Stomach (tissue), 19 donors: ENCODE measurements at places on chromosomes 16 and 17. TPM values are rescaled to one million over a fixed set of nuclear protein-coding genes. Genes with fewer than 3 reads are reported as not detected.

- DNase-seq: no peak
Measured at GRCh38 chr17:50561746-50562141, 1.2 kb downstream of the CACNA1G start.

DNA sequence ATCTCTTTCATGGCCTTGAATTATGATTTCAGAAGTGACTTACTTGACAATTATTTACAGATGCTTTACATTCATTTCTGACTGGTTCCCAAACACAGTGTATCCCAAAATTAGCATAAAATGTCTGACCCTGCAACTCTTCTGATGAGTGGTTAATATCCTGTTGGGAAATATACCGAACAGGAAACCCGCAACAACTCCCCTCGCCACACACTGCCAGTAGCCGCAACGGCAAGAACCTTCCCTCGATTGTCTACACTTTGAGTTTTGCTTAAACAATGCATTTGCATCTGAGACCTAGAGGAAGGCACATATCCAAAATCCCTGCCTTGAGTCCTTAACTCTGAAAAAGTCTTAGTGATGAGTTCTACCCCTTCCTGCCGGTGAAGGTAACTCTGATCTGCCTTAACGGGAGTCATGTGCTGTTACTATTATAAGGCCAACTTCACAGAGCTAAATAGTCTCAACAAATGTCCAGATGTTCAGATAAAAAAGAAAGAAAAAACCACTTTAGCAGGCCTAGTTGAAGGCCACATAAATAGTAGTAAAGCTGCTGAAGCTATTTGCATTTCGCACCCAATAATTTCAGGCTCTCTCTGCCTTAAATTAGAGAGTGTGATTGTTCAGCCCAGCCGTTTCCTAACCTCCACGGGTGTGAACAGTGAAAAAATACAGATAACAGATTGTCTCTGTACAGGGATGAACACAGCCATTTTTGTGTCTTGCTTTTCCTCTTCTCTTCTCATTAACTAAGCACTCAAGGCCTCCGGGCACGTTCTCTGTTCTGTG, 321.1 kb downstream of the HS3ST3B1 start:
- no peak for DNase-seq

GRCh38 chr17:71464751-71465150, 656.1 kb upstream of the SOX9 start:
- no peak for DNase-seq

- DNase-seq: no peak
Measured at GRCh38 chr16:6111390-6111789, 1013.8 kb upstream of the EEF2KMT start.

DNA sequence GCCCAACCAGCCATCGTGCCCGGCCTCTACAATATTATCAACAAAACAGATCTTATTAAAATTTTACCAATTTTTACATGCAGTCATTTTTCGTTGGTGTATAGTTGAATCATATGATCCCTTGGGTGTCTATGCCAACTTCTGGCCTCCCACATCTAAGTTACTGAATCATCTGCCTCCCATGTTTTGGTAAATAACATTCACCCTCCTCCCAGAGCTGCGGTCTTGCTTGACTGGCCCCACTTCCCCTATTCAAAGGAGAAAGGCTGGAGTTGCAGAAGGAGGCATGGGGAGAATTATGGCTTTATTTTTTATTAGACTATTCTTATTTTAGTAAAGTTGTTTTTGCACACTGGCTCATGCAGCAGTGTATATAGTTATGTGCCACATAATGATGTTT, 18.5 kb upstream of the CCL23 start:
- no peak for DNase-seq

DNA sequence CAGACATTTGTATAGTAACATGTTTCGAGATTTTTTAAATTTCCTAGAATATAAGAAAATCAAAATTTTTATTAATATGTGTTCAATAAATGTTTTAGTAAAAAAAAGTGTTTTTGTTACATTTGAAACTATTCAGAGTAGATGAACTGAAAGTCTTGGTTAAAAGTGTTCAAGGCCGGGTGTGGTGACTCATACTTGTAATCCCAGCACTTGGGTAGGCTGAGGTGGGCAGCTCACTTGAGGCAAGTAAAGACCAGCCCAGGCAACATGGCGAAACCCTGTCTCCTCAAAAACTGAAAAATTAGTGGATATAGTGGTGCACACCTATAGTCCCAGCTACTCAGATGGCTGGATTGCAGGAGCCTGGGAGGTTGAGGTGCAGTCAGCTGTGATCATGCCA, 16.8 kb upstream of the PHKG2 start:
- no peak for DNase-seq

DNA sequence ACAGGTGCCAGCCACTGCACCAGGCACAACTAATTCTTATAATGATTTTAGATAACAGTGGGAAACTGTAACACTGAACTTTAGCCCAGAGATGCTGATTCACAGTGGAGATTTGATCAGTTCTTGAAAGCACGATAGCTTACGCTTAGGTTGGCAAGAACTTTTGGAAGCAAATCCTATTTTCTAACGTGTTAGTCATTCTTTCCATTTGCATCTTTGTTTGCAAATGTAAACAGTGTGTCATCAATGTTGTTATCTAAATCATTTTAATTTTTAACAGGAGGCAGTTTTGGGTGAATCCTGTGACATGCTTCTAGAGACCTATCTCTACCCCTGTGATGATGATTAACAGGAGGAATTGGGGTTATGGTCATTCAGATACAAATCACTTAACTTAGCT, 35.7 kb upstream of the GNA13 start:
- no peak for DNase-seq

HIC1 gene
- total RNA-seq: 7.6 TPM

G6PC1 gene
- not detected for total RNA-seq

DNA sequence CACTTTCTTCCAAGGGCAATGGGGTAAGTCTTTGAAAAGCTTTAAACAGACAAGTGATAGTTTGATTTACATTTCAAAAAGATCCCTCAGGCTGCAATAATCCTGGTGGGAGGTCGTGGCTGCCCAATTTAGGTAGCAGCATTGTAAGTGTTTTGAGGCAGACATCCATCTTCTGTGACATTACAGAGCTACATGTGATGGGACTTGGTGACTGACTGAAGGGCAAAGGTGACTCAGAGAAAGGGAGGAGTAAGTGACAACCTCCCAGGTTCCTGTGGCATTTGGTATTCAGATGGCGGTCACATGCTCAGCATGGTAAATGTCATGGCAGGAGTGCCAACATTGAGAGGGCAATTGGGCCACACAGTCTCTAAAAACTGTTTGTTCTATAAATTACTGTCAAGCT, 26.5 kb downstream of the STAT3 start:
- DNase-seq: no peak

MAPK8IP3 gene
- total RNA-seq: 42.6 TPM

MLKL gene
- 11.6 TPM for total RNA-seq

GRCh38 chr16:53257001-53257400, 177.3 kb upstream of the RBL2 start:
- DNase-seq: no peak

GRCh38 chr16:68421076-68421475, 27.2 kb downstream of the SMPD3 start:
- DNase-seq: no peak

DNA sequence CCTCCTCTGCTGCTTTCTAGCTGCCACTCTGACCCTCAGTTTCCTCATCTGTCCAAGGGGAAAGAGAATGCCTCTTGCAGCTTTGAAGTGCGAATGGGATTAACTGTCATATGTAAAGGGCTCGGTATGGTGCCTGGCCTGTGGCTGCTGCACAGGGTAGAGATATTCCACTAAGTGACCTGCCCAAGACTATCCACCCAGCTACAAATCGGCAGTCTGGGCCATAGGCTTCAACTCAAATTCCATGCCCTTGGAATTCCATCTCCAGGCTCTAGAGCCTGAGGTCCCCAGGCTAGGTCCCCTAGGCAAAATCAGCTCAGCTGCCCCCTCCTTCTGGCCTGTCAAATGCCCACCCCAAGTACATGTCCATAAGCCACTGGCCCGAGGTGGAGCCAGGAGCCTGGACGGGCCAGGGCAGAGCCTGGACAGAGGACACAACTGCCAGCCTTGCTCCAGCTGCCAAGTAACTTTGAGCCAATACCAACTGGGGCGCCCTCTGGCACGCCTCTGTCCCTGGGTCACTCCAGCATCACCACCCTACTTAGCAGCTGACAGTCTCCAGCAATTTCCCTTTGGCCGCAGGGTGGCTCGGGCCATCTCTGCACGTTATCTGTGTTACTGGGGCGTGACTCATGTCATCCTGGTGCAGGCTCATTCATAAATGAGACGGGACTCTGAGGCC, 57.2 kb downstream of the SDK2 start:
- no peak for DNase-seq

DNA sequence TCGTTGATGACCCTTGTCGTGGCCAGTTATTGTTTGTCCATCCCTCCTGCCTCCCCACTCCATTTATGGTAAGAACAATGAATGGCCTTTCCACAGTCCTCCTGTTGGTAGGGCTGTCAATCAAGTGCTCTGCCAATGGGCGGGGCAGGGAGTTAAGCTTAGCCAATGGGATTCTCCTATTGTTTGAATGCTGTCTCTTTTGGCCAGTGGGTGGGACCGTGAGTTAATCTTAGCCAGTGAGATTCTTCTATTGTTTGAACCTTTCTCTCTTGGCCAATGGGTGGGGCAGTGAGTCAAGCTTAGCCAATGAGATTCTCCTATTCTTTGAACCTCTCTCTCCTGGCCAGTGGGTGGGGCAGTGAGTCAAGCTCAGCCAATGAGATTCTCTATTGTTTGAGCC, 85.4 kb downstream of the IRX3 start:
- DNase-seq: no peak

ACSM2A gene
- not detected for total RNA-seq

DNA sequence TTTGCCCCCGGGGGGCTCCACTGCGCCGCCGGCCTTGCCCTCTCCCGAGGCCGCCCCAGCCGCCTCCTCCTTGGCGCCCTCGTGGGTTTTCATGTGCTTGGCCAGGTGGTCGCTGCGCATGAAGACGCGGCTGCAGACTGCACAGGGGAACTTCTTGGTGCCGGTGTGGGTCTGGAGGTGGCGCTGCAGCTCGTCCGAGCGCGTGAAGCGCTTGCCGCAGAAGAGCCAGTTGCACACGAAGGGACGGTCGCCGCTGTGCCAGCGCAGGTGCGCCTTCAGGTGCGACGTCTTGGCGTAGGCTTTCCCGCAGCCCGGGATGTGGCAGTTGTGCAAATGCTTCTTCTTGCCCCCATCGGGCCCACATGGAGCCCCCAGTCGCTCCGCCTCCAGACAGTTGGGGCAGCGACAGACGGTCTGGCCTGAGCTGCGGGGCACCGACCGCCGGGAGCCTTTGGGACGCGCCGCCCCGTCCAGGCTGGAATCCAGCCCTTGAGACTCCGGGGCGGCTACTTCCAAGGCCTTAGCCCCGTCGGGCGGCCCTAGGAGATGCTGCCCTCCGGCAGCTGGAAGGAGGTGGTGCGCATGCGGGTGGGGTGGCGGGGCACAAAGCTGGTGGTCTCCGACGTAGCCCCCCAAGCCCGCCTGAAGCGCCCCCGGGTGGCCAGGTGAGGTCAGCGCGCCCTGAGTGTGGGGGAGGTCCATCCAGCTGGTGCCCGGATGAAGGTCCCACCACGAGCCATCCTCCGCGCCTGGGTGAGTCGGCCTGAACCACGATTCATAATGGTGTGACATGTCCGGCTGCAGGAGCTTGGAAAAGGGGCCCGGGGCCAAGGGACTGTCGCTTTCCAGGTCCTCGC, 3.4 kb downstream of the SP6 start:
- peak; percentile 64 for DNase-seq

ZNF598 gene
- total RNA-seq: 50.4 TPM

DNA sequence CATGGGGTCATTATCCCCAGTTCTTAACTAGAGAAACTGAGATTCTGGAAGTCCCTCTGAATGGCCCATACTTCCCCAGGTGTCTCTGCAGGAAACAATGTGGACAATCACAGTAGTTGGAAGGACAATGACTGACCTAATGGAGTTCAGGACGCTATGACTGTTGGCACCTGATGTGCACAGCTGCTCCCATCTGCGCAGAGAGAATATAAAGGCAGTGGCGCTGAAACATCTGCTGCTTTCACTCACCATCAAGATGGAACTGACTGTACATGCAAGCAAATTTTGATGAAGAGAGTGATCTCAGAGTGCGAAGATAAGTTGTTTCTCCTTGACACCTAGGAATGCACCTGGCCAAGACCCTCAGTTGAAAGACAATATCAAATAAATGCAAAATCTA, 395.7 kb upstream of the ASIC2 start:
- no peak for DNase-seq

GRCh38 chr16:47592232-47592631, 131.1 kb downstream of the PHKB start:
- DNase-seq: no peak

GRCh38 chr16:89368604-89369249, 121.6 kb downstream of the ANKRD11 start:
- DNase-seq: no peak

GRCh38 chr17:10754109-10754508, 24.3 kb upstream of the TMEM220 start:
- peak; percentile 63 for DNase-seq

- no peak for DNase-seq
Measured at GRCh38 chr17:34099859-34100515, 155.1 kb upstream of the CCL2 start.

GRCh38 chr16:75899163-75899562, 172.9 kb upstream of the CPHXL start:
- no peak for DNase-seq

DNA sequence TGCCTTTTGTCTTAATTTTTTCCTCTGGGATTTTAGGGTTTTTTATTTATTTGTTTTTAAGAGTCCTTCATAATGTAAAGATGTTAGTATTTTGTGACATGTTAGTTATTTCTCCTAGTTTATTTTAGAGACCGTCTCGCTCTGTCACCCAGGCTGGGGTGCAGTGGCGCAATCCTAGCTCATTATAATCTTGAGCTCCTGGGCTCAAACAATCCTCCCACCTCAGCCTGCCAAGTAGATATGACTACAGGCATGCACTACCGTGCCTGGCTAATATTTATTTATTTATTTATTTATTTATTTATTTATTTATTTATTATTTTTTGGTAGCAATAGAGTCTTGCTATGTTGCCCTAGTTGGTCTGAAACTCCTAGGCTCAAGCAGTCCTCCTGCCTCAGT, 37.4 kb upstream of the ARHGAP17 start:
- peak; percentile 44 for DNase-seq

- no peak for DNase-seq
Measured at GRCh38 chr17:4747847-4748246, 8.1 kb upstream of the CXCL16 start.

GRCh38 chr17:43722870-43723665, 35.5 kb downstream of the SOST start:
- DNase-seq: no peak

- no peak for DNase-seq
Measured at GRCh38 chr17:80633207-80633606, 88.6 kb downstream of the RPTOR start.

- DNase-seq: peak; percentile 41
Measured at GRCh38 chr16:70715055-70715858, 29.4 kb upstream of the MTSS2 start.

PRM1 gene
- total RNA-seq: not detected

- DNase-seq: no peak
Measured at GRCh38 chr16:66344533-66345145, 21.9 kb upstream of the CDH5 start.

DRC7 gene
- not detected for total RNA-seq

ZNF785 gene
- 7.8 TPM for total RNA-seq

PIRT gene
- total RNA-seq: not detected
